ENCODE measurements at places on chromosomes 2 and 18. TPM values are rescaled to one million over a fixed set of nuclear protein-coding genes. Genes with fewer than 3 reads are reported as not detected.

The SIX3 gene
- total RNA-seq, result not detected

The SP5 gene
- 6.6 TPM for total RNA-seq

The CDH19 gene
- 191 TPM for total RNA-seq

The FKBP1B gene
- total RNA-seq, result 15.3 TPM

The UPP2 gene
- not detected for total RNA-seq

The GPR35 gene
- total RNA-seq, result 1.5 TPM

The TNFRSF11A gene
- 5.5 TPM for total RNA-seq

DNA sequence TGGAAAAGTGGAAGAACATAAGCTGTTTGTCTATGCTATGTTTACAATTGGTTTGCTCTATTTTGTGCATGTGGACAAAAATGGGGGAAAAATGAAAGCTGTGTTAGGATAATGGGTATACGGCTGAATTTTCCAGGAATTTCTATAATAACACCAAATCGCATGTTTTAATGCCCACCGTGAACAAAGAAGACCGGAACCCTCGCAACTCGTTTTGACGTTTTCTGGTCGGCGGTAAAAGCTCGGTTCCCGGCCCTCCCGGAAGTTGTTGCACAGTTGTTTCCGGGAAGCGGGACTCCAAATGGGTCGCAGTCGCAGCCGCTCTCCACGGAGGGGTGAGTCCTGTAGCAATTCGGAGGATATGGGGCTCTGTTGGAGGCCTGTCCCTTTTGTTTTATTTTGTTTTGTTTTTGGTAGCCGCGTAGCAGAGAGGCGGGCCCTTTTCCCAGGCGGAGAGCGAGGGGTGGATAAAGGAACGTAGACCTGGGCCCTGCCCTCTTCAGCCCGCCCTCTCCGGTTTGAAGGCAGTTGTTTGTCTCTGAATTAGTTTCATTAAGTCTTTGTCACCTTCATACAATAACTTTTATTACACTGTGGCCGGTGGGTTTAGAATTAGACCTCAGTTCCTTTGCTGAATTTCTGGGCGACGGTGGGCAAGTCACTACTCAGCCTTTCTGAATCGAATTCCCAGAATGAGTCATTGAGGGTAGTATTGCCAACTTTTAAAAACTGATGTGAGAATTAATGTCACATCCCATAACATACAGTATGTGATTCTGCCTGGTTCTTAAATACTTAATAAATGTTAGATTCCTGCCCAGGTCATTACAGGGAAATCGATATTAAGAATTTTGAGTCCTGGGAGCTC lies at the start of gene SNRNP27:
Gene SNRNP27, plus strand, starts transcription at position 273 of the 868 bp plus-strand sequence. Its CDS starts 29 bp downstream, at position 302.
- peak; percentile 60 for DNase-seq
- no peaks in the 10 kb centered on the region for H3K27me3 ChIP-seq
- peak within 1 kb of the TSS; percentile 91 for H3K27ac ChIP-seq
- peak within 1 kb of the TSS; percentile 73 for H3K4me3 ChIP-seq
- no peaks in the 10 kb centered on the region for H3K36me3 ChIP-seq
- H3K4me1 ChIP-seq, result peaks cover 27% of the 10 kb centered on the region

DNA sequence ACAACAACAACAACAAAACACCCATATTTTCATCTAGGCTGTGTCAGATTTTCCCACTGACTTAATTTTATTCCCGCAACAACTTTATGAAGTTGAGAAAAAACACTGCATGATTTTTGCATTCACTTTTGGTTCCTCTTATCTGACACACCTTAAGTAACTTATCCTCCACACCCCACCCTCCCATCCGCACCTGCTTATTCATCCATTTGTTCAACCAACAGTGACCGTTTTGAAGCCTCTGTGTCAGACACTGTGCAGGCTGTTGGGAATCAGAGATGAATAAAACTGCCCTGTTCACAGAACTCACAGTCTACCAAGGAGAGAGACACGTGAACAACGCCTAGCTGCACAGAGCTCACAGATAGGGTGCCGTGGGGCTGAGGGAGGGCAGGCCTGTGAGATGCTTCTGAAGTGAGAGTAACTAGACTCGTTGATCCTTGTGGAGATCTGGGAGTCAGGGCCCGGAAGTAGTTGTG lies 7.4 kb downstream of the CNNM4 start:
- DNase-seq, result no peak
- no peak overlapping the region for H3K27ac ChIP-seq
- H3K4me3 ChIP-seq, result no peak overlapping the region
- peaks cover 21% of the 10 kb centered on the region for H3K4me1 ChIP-seq
- no peaks in the 10 kb centered on the region for H3K36me3 ChIP-seq

DNA sequence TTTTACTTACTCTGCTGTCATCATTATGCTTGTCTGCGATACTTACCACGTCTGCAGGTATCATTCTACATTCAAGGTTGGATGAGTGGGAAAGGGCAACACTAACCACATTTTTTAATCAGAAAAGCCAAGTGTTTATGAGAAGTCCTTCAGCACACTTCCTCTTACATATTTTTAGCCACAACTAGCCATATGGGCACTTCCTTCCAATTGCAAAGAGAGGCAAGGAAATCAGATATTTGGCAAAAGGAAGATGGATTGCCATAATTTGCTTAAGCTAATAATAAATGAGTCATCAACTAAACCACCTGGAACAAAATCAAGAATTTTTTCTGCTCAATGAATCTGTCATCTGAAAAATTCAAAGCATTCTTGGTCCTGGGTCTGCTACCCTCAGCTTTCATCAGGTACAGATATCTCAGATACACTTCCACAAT lies 16.7 kb upstream of the MRO start:
- DNase-seq, result no peak
- H3K4me1 ChIP-seq, result no peaks in the 10 kb centered on the region
- no peaks in the 10 kb centered on the region for H3K36me3 ChIP-seq

DNA sequence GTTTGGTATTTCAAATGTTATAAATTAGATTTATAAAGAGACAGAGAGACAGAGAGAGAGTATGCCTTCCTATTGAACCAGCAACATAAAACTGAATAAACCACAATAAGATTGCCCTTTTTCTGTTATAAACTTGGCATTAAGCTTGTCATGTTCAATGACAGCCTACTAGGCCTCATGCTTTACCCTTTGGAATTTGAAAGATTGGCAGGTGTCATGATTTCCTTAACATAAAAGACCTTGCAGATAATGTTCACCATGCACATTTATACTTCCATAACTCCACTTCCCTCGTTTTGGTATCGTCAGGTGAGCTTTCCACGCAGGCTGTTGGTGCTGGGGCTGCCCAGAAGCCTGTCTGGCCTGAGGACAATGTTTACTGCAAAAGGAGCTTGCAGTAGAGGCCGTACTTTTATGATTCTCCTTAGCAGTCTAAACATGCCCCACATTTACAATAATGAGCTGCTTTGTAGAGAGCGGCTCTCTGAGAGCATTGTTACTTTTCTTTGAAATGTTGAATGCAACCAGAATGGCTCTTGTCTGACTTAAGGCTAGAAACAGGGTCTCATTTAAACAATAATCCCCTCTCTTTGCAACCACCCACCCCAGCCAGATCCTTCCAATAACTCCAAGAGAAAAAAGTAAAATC lies 379.1 kb upstream of the ATP5MC3 start:
- no peaks in the 10 kb centered on the region for H3K27me3 ChIP-seq
- H3K4me3 ChIP-seq, result no peak overlapping the region
- H3K4me1 ChIP-seq, result no peaks in the 10 kb centered on the region
- no peak for DNase-seq
- no peaks in the 10 kb centered on the region for H3K36me3 ChIP-seq

DNA sequence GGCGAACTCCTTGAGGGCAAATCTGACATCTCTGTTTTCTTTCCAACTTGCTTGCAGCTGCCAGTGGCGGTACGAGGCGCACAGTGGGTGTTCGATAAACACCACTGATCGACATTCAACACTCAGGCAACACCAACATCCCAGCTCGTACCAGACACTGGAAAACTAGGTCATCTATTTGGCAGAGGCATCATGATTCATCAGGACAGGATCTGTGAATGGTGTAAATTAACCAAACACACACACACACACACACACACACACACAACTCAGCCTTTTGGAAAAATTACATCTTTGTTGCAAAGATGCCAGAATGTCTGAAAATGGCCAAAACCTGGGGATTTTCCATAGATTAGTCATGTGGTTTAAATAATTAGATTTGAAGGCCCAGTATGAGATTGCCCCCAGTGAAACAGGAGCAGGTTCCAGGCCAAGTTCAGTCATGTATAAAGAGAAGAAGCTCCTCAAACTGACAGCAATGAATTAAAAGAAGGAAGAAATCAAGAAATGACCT lies 150.5 kb upstream of the NCKAP5 start:
- no peak overlapping the region for H3K4me3 ChIP-seq
- H3K27me3 ChIP-seq, result no peaks in the 10 kb centered on the region
- H3K36me3 ChIP-seq, result no peaks in the 10 kb centered on the region
- H3K27ac ChIP-seq, result no peak overlapping the region
- H3K4me1 ChIP-seq, result no peaks in the 10 kb centered on the region

DNA sequence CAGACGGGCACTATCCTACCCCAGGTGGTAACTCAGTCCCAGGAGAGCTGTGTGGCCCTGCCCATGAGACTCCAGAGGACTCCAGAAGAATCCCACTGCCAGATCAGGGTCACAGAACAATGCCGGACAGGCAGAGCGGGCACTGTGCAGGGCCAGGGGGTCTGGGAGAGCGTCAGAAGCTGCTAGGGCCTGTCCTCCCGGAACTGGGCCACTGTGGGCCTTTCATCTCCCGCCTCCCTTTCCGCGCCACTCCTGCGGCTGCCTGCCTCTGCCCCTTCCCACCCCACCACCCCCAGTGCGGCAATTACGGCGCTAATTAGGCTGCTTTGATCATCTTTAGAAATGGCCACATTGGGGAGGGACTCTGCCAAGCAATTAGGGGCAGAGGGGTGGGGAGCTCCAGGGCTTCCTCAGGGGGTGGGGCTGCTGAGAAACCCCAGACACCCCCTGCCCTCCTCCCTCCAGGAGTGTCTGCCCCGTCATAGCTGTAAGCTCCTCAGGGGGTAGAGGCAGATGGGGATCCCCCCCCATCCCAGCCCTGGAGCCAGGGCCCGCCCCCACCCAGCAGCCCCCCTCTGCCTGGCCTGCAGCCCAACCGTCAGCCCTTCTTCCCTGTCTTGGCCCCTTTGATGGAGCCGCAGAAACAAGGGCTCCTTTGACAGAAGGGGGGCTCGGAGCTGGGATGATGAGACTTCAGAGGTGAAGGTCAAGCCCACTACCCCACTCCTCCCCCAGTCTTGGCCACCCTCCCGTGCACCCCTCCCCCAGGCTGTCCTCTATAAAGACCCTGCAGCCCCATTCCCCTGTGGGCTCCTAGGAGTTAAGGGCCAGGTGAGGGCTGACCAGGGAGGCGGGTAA lies at the start of gene PRSS56:
Gene PRSS56, plus strand, starts transcription at position 808 of the 858 bp plus-strand sequence. CDS start 211 bp downstream, outside the sequence.
- peaks cover 20% of the 10 kb centered on the region for H3K4me1 ChIP-seq
- H3K27me3 ChIP-seq, result no peaks in the 10 kb centered on the region
- no peaks in the 10 kb centered on the region for H3K36me3 ChIP-seq
- H3K4me3 ChIP-seq, result no peak within 1 kb of the TSS
- no peak within 1 kb of the TSS for H3K27ac ChIP-seq

GRCh38 chr2:117957616-117958015 lies 56.3 kb downstream of the CCDC93 start:
- H3K4me3 ChIP-seq, result no peak overlapping the region
- no peak for DNase-seq
- H3K36me3 ChIP-seq, result no peaks in the 10 kb centered on the region

GRCh38 chr2:85354286-85355072 lies at the start of the genes ELMOD3 and RETSAT:
TSS of gene ELMOD3 (plus strand) at chr2:85354769. CDS start at chr2:85357199, 2,430 bp downstream.
TSS of gene RETSAT (minus strand) at chr2:85354528. CDS start at chr2:85354507, 21 bp downstream.
- H3K36me3 ChIP-seq, result peaks cover 4% of the 10 kb centered on the region
- peak within 1 kb of the TSS; percentile 81 for H3K4me3 ChIP-seq
- no peaks in the 10 kb centered on the region for H3K27me3 ChIP-seq
- DNase-seq, result peak; percentile 96
- H3K4me1 ChIP-seq, result peaks cover 7% of the 10 kb centered on the region
- peak within 1 kb of the TSS; percentile 62 for H3K27ac ChIP-seq

DNA sequence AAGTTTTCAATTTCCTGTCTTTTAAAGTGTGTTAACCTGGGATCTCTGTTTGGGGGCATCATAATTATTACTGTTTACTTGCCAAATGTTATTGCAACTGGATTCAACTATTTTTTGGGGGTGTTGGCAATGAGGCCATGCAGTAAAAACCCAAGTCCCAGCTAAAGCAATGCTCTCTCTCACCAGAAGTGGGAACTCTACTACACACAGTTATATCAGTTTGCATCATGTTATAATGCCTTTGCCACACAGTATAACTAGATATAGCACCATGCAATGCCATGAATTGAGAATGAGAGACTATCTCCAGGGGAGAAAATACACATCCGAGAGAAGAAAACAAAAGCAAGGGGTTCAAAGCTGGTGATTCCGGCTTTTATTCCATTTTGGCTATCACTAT lies 79.0 kb downstream of the GCA start:
- no peaks in the 10 kb centered on the region for H3K27me3 ChIP-seq
- no peak for DNase-seq
- H3K27ac ChIP-seq, result no peak overlapping the region
- H3K4me1 ChIP-seq, result no peaks in the 10 kb centered on the region

DNA sequence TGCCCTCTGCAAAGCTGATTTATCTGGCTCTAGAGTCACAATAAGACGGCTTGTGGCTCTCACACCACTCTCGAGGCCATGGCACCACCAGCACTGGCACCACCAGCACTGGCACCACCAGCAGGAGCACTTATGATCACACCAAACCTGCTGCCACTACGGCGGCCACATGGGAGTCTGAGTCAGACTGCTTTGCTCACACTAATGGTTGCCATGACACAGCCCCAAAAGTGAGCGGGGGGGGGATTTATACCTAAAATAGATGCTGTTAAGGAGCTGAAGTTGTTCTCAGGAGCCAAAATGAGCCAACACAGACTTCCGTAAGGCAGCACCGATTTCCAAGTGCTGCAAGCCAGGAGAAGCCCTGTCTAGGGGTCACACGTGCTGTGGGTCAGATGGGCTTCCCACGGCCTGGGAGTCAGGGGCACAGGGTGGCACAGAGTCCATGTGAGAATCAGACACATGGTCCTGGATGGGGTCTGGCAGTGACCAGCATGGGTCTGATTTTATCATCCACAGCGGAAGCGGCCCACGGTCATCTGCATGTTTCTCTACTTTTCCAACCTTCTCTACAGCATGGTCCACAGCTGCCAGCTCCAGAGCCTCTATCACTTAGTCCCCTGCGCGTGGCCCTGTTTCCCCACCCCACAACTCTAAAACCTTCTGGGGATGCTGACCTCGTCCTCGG lies 16.7 kb downstream of the DNMT3A start:
- H3K4me1 ChIP-seq, result no peaks in the 10 kb centered on the region
- peak; percentile 50 for DNase-seq
- no peak overlapping the region for H3K27ac ChIP-seq
- H3K27me3 ChIP-seq, result no peaks in the 10 kb centered on the region
- no peak overlapping the region for H3K4me3 ChIP-seq

GRCh38 chr18:31760695-31761094 lies at the start of gene SLC25A52:
TSS of gene SLC25A52 (minus strand) at chr18:31760880. CDS start at chr18:31760661, 219 bp downstream.
- DNase-seq, result no peak
- no peaks in the 10 kb centered on the region for H3K27me3 ChIP-seq
- no peak within 1 kb of the TSS for H3K4me3 ChIP-seq
- no peaks in the 10 kb centered on the region for H3K36me3 ChIP-seq

Measured in tibial nerve (tissue), 4 donors.